A549 treated with CpdA at 1 μM for 4 hours (cell line): ENCODE measurements at places on chromosomes 4 and X. TPM values are rescaled to one million over a fixed set of nuclear protein-coding genes. Genes with fewer than 3 reads are reported as not detected.

CXorf49 gene
- total RNA-seq = not detected in 5 replicates

CTAG1B gene
- not detected in 5 replicates for total RNA-seq

EPHA5 gene
- 0.22 to 0.56 TPM (median 0.41 TPM) in 5 replicates for total RNA-seq

TRIM60 gene
- not detected in 5 replicates for total RNA-seq

XG gene
- not detected in 5 replicates for total RNA-seq

SLC30A9 gene
- total RNA-seq = 22.9 to 40.8 TPM (median 26.0 TPM) in 5 replicates

NIPAL1 gene
- 0.78 to 1.2 TPM (median 0.85 TPM) in 5 replicates for total RNA-seq

MID1 gene
- 38.0 to 54.9 TPM (median 47.8 TPM) in 5 replicates for total RNA-seq

USP17L22 gene
- total RNA-seq = not detected in 5 replicates

YY2 gene
- 1.5 to 3.0 TPM (median 2.6 TPM) in 5 replicates for total RNA-seq

TXLNG gene
- total RNA-seq = 14.2 to 17.4 TPM (median 15.2 TPM) in 5 replicates

COX7B2 gene
- not detected in 5 replicates for total RNA-seq

STOX2 gene
- 2.1 to 3.5 TPM (median 2.5 TPM) in 5 replicates for total RNA-seq

TLL1 gene
- 0.05 to 0.40 TPM (median 0.09 TPM) in 5 replicates for total RNA-seq

ARR3 gene
- not detected in 5 replicates for total RNA-seq

TMEM271 gene
- not detected in 5 replicates for total RNA-seq

ALG13 gene
- 51.5 to 73.5 TPM (median 52.8 TPM) in 5 replicates for total RNA-seq

SERTM2 gene
- total RNA-seq = not detected in 5 replicates

SOX3 gene
- not detected in 5 replicates for total RNA-seq

POU4F2 gene
- not detected in 5 replicates for total RNA-seq

FANCB gene
- 2.7 to 4.0 TPM (median 3.4 TPM) in 5 replicates for total RNA-seq

GPR143 gene
- 0.09 to 0.13 TPM (median 0.09 TPM) in 3 of 5 replicates, not detected in the others for total RNA-seq

DNAAF6 gene
- not detected in 5 replicates for total RNA-seq

GLOD5 gene
- not detected in 5 replicates for total RNA-seq

ZNF711 gene
- 0.77 to 1.1 TPM (median 0.96 TPM) in 5 replicates for total RNA-seq

ARSJ gene
- 4.7 to 5.9 TPM (median 5.2 TPM) in 5 replicates for total RNA-seq

MAGEB2 gene
- total RNA-seq = not detected in 5 replicates

HHIP gene
- total RNA-seq = 0.30 to 1.1 TPM (median 0.47 TPM) in 5 replicates

MMRN1 gene
- not detected in 5 replicates for total RNA-seq

TCEAL5 gene
- total RNA-seq = not detected in 5 replicates

CTSO gene
- 0.79 to 1.5 TPM (median 1.0 TPM) in 5 replicates for total RNA-seq

PAGE4 gene
- not detected in 5 replicates for total RNA-seq
